ENCODE measurements at places on chromosomes 1 and 21.

DNA sequence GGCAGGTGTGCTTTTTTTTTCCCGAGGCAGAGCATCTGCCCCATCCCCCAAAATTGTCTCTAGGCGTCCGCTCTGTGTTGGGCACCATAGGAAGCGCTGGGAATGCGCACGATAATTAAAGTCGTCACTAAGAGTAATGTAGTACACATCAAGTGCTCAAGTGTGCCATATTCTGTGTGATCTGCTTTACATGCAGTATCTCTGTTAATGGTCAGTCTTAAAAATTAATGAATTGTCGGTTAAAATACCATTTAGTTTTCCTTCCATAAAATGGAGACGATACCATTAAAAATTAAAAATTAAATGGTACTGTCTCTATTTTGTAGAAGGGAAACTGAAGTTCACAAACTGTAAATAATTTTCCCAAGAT is 544 bp upstream of the CCT8 start:
- no peak for DNase-seq

DNA sequence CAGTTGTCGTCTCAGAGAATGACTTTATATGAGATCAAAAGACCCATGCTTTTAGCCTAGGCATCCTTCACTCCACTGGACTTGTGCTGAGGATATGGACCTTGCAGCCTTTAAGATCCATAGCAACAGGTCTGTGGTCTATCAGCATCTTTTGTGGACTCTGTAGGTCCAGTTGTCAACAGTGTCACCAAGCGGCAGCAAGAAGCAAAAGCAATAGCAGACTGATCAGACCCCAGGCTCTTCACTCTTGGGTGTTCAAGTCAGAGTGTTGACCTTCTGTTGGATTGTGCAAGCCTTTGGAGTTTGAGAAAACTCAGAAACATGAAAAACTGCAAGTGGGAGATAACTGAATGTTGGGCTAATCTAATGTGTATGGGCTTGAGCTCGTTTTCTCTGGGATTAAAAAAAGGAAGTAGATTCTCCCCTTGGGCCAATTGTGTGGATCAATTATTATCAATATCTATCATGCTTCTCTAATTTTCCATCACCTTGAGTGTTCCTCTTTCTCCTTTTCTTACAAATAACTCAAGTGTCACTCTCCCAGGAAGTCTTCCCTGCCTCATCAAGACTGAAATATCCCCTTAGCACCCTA is 144.2 kb downstream of the LYPLAL1 start:
- no peak for DNase-seq

GRCh38 chr1:220307607-220308006 is 35.4 kb upstream of the RAB3GAP2 start:
- no peak for DNase-seq

DNA sequence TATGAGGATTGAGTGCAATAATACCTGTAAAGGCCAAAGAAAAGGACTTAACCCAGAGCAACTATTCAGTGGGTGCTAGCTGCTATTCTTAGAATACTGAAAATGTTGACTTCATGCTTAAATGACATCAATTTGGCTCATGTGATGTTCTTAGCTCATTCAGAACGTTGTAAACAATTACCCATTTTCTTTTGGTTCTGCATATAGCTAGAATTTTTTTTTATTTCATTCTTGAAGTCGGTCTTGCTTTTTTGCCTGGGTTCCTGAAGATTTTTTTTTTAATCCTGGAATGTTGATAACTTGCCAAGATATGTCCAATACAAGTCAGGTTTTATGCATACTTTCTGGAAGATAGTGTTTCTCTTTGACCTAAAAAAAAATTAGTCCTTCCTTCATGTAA is 772.0 kb downstream of the LTN1 start:
- DNase-seq, result no peak

- DNase-seq, result no peak
Observed at GRCh38 chr1:115630342-115630741, 11.4 kb upstream of the VANGL1 start.

DNA sequence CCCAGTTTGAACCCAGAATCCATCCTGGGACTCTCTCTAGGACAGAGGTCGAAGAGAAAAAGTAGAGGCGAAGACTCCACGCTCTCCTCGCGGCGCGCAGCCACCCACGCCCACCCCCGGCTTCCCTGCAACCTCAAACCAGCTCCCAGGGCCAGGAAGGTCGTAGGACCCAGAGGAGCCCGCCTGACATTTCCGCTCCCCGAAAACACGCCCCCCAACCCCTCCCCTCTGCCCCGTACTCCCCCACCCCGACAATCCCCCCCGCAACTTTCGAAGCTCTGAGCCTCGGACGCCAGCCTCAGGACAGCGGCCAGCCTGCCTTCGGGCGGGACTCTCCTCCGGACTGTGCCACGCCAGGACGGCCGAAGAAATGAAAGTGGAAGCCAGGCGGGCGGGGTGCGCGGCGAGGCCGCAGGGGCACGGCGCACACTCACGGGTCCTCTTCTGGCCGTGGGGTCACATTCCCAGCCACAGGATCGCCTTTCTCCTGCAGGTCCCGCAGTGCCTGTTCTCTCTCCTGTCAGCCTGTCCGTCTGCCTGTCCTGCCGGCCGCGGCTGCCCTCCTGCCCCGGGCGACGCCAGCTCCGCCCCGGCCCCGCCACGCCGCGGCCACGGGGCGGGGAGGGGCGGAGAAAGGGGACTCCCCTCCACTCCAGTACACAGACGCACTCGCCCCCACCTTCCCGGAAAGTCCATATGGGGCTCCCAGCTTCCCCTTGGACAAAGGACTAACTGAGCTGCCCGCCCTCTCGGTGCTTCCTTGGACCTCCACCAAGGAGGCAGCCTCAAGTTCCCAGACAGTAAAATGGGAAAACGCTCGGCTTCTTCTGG is at the start of gene MOB3C:
MOB3C (minus strand) TSS at position 535 of the 831 bp plus-strand sequence. CDS start 3,490 bp downstream, outside the sequence.
- DNase-seq, result peak; percentile 54

DNA sequence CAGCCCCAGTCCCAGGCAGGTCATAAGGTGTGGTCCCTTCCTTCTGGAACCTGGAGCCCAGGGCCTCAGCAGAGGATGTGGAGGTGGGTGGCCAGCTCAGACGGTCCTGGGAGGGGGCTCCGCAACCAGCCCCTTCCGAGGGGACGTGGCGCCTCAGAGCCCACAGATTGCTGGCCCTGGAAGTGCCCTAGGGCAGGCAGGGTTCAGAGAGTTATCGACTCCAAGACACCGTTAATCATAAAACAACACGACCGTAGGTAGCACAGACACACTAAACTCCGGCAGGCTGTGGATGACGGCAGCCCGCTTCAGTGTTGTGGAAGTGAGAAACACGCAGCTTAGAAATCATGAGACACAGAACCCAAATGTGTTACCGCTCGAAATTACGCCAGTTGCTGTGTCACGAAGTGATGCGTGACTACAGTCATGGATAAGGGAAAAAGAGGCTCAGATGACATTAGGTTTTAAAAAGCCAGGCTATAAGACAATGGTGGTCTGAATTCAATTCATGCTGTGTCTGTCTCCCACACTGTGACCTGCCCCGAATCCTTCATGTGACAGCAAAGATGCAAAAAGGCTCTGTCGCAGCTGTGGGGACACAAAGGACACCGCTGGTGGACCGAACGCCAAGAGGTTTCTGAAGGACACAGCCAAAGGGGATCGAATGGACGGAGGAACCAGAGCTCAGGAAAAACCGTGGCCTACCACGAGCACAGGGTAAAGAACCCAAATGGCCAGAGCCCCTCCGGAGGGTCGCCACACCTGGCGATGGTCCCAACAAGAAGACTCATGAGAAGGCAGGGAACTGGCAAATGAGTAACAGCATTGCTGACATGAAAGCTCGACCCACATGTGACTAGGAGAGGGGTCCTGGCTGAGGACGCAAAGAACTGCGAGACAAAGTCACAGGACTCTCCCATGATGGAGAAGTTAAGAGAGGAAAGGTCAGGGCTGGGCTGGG is 1.7 kb upstream of the SUMO3 start:
- no peak for DNase-seq

DNA sequence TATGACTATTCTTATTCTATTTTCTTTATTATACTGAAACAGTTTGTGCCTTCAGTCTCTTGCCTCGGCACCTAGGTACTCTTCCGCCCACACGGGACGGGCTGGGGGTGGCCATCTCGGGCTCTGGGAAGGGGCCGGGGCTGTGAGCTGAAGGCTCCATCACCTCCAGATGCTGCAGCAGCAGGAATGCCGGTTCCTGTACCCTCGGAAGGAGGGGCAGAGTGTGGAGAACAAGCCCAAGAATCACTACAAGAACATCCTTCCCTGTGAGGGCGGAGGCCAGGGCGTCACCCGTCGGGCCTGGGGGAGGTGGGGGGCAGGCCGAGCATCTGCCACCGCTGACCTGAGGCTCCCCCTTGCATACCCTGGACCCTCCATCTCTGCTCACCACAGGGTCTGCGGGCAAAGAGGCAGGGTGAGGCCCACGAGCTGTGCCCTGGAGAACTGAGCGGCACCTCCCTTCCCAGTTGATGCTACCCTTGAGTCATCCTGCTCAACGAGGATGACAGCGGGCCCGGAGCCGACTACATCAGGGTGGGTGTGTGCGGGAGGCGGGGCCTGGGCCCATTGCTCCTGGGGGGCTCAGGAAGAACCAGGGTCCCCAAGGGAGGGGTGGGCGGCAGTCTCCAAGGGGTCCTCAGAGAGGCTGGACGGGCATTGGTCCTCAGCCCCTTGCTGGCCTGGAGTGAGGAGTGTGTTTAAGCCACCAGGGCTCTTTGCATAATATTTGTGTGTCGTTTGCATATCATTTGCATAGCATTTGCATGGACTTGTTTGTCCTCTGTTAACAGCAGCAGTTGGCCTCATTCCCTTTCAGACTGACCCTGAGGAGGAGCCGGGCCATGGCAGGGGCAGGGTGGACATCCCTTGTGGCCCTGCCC is 7.5 kb downstream of the RNF223 start:
- DNase-seq, result no peak

- DNase-seq, result no peak
Observed at GRCh38 chr1:148318123-148318903, 164.8 kb downstream of the PPIAL4G start.

DNA sequence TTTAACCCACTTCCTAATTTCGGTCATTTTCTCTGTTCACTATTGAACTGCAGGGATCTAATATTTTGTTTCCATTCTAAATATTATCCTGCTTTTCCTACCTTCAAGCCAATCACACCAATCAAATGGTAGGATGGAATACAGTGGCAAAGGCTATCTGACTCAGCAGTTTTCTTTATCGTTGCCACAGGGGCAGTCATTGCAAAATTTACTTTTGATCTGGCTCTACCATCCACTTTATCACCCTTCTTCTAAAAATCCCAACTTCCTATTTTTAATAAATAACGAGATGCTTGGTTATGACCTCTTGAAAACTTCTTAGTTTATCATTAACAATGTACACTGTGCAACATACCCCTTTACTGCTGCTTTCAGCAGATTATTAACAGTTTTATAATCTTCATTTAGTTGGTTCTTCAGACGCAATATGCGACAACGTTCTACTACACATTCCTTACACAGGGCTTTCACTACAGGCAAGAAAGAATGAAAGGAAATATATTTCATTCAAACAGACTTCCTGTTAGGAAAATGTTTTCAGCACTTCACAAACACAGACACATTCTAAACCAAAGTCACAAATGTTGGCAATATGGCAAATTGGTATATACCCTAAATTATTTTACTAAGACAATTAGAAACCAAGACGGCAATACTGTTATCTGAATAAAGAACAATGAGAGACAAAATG is 52.3 kb upstream of the RAP1GAP start:
- no peak for DNase-seq

All from T-helper 17 cell (primary cell).